RPMI8226 (cell line): ENCODE measurements at places on chromosomes 4 and X.
A peak's percentile ranks its signal among the peaks of the same experiment; 100 is the strongest.

DNA sequence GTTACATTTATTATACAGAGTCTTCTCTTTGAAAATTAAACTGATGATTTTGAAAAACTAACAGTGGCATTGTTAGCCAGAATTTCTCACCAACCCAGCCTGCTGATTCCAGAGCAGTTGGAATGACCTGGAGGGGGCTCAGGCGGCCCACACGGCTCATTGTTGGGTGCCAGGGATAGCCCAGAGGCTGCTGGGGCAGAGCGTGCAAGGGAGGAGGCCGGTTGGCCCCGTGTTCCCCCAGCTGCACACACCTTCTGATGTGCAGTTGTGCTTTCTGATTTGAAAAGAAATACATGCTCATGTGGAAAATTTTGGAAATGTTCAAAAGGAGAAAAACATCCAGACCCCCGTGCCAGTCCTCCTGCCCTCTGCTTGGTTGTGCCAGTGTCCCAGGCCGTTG, 20.6 kb downstream of the WFS1 start:
- DNase-seq, result no peak

DNA sequence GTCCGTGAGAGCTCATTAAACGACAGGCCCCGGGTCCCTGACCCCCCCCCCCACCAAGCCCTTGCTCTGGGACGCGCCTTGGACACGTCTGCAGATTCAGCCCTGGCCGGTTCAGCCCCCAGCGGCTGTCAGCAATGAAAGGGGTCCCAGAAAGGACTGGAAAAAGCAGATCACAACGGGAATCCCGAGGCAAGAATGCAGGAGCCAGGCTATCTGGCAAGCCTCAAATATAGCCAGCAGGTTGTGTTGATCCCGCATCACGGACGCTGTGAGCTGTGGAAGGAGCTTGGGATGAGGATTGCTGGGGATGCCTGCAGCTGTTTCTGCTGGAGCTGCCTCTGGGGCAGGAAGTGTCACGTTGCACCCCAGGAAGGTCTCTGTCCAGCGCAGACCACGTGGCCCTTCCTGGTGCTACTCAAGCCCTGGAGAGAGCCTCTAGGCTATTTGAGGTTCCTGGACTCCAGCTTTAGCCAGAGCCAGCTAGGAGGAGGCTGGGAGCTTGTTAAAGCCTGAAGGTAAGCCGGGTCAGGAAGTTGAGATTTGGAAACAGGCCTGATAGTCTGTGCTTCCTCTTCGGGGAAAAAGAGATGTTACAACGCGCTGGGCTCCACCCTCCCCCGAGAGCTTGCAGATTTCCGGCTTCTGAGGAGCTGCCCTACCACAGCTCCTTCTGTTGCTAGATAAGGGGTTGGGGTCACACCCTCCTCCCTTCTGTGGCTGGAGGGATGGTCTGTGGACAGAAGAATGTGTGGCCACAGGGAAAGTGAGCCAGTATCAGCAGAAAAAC, 19.3 kb upstream of the CSF2RA start:
- DNase-seq, result peak; percentile 59

- peak; percentile 26 for DNase-seq
Observed at GRCh38 chrX:74535408-74536151, 78.8 kb downstream of the RLIM start.

DNA sequence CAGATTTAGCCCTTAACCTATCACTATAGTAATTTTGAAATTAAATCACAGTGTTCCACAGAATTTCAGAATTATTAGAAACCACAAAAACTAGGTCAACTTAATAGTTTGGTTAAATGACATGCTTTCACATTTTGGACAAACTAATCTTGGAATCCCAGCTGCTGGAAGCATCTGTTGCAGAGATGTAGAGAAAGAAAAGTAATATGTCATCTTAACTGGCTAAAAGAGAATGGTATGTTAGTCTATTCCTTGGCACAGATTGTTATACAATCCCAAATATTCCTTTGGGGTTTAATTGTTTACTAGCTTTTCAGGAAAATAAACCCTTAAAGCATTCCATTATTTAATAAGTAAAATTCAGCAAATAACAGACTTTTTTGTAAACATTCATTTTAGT, 519.9 kb downstream of the IL15 start:
- no peak for DNase-seq

DNA sequence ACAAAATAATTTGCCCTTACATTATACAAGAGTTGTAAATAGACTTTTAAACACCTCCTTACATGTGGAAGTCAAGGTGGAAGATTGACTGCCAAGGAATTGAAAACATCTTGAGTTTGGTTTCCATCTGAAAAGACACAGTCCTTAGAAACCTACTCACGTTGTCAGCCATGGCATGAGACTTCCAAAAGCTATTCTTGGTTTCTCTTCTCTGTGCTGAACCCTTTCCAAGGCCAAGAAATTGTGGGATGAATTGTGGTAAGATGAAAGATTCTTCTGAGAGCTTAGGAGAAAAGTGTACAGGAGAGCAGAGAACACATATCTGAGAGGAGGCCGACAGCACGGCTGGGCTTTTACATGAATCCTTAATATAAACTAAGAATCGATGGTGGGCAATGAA, 370.0 kb downstream of the FBXW7 start:
- no peak for DNase-seq

DNA sequence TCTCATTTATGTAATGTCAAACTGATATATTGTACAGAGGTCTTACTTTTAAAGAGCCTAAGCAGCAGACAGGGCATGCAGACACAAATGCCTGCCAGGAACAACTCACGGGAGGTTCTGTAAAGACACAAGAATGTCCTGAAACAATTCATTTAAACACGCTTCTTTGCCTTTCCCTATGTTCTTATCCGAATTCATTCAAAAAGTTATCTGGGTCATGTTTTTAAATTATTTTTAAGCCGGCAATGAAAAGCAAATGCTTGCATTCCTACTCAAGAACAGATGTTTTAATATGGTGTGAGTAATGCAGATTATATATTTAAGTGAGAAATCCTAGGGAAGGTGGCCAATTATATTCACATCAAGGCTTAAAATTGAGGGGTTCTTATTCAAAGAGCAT, 192.6 kb downstream of the PDGFC start:
- no peak for DNase-seq

- no peak for DNase-seq
Observed at GRCh38 chrX:45007598-45007997, 134.6 kb downstream of the KDM6A start.

DNA sequence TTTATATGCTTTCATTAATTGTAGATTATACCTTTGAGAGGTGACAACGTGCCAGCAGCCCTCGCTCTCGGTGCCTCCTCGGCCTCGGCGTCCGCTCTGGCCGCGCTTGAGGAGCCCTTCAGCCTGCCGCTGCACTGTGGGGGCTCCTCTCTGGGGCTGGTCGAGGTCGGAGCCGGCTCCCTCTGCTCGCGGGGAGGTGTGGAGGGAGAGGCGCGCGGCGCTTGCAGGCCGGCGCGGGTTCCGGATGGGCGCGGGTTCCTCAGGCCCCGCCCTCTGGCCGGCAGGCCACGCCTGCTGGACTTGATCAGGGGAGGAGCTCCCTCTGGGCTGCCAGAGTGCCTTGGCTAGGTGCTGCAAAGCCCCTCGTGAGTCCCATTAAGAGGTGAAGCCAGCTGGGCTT, 321.1 kb upstream of the PCDH18 start:
- no peak for DNase-seq

DNA sequence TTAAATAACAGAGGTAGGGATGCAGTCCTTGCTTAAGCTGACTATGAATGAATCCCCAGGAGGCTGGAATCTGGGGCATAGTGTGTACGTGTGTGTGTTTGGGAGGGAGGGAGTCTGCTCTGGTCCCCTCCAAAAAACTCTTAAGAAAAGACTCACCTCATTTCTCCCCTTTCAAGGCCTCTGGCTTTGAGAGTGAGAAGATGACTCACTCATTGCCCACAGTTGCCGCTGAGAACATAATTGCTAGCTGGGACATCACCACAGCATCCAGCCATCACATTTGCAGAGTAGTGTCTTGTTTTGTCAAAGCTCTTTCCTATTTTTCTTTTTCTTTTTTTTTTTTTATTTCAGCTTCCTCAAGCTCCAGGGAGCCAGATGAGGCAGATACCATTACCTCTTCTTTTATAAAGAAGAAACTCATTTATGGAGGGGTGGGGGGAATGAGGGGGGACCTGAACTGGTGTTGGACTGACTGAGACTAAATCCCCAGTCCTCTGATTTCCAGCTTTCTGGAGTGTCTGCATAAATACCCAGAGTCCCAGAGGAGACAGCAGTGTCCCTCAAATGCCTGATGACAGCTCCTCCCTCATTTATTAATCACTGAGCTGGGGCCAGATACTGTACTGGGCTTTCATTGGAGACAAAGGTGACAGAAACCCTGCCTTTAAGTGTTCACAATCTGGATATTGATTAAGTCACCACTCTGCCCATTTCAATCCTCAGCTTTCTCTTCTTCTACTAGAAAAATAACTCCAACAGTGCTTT, 61.9 kb upstream of the LAS1L start:
- DNase-seq, result no peak

GRCh38 chr4:36614011-36614410, 332.6 kb downstream of the DTHD1 start:
- no peak for DNase-seq

DNA sequence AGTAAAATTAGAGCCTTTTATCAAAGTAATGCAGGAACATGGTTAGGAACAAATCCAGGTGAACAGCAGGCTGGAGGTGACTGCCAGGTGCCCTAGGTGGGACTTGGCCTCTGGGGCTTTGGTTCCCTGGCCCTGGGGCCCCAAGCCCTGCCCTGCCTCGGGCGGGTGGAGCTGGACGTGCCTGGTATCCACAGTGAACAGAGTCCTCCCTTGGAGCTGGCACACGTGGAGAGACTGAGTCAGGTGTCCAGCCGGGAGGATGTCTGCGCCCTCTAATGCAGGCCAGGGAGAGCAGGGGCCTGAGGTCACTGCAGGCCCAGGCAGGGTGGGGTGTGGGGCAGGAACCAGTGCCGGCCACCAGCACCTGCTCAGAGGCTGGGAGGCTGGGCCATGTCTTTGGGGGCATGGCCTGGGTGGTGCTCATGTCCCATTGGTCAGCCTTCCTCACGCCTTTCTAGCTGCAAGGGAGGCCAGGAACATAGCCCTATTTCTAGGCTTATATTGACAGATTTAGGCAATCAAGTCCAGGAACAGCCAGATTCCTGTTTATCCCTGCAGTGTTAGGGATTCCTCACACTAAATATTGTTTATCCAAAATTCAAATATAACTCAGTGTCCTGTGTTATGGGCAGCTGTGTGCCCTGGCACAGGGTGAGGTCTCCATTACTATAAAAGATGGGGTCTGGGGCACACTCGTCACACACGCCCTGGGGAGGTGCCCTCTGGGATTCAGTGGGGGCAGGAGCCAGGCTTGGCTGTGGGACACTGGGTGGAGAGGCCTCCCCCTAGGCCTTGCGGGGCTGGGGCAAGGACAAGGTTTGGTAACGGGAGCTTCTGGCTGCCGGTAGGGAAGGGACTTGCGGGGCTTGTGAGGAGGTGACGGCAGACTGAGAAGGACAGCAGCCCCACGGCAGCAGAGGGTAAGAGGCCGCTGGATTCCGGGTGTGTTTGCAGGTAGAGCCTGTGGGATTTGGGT, 14.3 kb upstream of the NAT8L start:
- DNase-seq, result no peak

DNA sequence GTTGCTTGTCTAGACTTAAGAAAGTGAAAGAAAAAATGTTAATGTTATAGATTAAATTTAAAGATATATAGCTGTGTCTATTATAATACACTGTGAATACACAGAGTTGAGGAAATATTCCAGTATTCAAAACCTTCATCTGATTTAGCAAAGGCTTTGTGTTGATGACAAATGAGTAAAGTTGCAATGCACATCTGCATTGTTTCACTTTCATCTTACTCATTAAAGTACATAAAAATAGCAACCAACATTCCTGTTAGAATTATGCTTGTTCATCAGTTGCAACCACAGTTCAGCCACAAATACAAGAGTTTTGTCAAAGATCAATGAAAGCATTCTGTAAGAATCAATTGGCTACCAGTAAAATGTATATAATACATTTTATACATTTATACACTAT, 346.4 kb upstream of the SLC7A11 start:
- DNase-seq, result no peak

DNA sequence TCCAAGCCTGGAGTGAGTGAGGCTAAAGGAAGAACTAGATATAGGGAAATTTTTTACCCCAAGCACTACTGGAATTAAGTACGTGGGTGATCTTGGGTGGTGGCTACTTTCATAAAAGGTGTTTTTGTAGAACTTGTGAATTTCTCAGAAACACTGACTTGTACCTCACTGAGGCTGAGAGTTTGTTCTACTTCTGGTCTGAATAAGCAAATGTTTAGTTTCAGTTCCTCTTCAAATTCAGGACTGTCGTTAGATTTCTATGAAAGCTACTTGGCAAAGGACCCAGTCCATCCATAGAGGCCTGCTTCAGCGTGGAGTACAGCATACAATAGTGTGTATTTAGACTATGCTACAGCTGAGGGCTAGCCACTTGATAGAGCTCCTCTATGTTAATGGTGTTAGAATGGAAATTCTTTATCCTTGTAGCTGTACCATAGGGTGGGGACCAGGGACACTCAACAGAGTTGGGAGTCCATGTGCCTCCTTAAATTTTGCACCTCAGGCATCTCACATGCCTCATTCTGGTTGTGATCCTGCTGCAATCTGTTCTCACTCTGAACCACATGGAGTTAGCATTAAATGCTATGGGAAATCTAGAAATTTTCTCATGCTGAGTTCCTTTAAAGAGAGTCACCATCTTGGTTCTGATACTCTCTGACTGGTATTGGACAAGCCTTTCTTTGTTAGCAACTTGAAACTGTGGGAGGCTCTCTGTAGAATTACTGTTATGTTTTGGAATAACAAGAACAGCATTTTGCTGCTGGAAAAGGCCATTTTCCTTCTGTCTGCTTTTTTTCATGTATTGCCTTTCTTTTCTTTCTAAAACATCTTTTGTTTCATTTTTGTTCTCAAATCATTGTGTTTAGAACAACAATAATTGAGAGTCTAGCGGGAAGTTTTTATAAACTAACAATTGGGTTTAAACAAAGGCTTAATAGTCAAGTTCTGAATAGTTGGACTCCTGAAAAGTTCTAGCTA, 86.8 kb downstream of the PDGFRA start:
- DNase-seq, result peak; percentile 84

DNA sequence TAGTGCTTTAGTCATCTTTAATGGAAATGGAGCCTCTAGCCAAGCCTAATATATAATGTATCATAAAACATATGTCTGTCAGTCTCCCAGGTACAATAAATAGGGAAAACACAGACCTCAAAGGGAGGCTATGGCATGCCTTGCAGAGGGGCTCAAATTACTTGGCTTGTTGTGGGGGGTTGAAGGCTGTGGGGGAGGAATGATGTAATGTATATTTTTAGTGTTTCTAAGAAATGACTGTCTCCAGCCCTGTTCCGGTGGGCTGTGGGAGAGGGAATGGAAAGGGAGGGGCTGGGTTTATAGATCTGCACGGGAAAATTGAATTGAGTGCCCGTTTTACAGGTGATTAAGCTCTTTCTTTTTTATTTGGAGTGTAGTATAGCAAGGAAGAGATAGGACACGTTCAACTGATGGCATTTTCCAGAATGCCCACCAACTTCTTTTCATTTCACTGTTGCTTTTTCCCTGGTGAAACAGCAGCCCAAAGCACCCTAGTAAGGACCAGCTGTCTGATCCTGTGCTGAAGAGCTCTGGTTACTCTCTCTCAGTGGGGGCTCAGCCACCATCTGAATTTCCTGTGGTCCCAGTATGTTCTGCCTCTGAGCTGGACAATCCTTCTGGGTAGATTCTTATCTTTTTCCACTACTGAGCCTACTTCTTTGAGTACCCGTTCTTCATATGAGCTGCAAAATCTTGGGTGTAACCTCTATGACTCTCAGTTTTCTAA, 220.7 kb upstream of the CASK start:
- DNase-seq, result no peak
